NCI-H1105 treated with DMSO at 0.1 percent for 48 hours (cell line): ENCODE measurements at places on chromosomes 6 and 20.

DNA sequence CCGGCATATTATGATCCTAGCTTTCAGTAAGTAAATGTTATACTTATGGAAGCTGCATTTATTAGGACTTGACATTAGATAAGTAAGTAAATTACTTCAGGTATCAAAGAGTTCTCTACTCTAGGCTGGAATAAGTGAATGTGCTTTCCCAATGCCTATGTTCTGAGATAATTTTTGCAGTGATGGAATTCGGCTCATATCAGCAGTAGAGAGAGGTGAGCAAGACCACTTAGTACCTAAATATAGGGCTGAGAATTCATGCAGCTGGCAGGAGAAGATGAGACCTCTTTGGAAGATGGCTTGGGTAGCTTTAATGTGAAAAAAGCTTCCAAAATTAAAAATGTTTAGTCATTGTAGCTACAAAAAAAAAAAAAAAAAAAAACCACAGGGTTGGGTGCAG, 13.3 kb upstream of the BEND3 start:
- DNase-seq = no peak

DNA sequence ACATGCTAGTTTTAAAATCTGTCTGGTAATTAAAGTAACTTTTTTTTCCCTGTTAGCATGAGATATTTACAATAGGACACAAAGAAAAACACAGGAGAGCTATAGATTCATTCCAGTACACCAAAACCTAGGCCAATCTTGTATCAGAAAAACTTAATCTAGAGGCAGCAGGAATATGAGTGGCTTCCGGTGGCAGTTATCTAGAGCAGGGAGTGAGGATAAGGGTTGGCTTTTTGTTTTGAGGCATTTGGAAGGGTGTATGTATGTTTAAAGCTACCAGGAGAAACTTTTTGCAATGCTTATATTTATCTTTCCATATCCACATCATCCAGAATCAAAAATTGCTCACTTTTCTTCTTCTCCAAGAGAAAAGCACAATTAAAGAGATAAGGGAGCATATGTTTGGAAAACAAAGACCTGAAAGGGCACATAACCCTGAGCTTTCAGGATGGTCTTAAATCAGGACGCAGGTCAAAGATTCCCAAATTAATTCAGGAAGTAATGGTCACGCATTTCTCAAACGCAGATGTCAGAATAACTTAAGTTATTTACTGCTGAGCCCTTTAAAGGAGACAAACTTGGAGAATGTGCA, 13.1 kb downstream of the TFAP2A start:
- DNase-seq = no peak

- DNase-seq = no peak
Measured at GRCh38 chr6:90463874-90464273, 123.0 kb downstream of the MAP3K7 start.

DNA sequence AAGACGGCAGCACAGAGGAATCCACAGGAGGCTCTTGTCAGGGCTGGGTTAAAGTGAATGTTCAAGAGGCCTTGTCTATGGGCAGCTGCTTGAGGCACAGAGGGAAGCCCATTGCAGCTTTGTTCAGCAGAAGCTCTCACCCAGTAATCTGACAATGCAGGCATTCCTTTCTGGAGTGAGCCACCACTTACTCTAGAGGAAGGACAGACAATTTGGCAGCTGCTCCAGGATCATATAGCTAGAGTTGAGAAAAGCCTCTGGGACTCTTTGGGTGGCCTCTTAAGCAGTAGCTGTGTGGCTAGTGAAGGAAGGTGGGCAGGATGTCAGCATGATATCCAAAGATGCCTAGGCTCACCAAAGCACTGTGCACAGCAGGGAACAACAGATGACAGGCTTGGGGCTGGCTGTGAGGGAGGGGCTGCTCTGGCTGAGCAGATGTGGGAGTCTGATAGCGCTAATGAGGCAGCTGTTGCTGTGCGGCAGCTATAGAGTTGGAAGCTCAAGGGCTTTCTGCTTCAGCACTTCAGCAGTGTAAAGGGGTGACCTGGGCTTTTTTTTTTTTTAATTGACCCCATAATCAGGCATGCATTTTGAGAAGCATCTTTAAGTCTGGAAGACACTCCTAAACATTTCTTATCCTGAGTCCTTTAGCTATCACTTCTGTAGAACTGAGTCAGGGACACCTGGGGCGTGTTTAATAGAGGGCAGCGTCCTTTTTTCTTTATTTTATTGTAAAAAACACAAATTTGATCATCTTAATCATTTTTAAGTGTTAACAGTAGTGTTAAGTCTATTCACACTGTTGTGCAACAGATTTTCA, 27.2 kb downstream of the CMTR1 start:
- peak; percentile 51 for DNase-seq

DNA sequence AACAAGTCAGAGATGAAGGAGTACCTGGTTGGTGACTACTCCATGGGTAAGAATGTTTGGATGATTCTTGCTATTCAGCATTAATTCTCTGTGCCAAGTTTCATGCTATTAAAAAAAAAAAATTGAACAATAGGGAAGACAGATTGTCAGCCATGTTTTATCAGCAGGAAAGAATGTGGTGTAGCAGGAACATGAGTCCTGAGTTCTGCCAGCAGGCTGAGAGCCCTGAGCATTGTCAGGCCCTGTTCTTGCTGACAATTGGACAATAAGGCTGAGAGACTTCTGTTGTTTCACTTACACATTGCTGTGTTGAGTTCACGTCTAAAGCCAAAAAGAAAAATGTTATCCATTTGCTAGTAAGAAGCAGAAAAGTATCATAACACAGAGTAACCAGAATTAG, 70.4 kb upstream of the SMIM28 start:
- DNase-seq = no peak

GRCh38 chr6:37633581-37634237, 64.0 kb downstream of the MDGA1 start:
- DNase-seq = no peak

- no peak for DNase-seq
Measured at GRCh38 chr6:7471171-7471570, 70.3 kb upstream of the DSP start.

GRCh38 chr6:158205169-158205944, 37.2 kb downstream of the GTF2H5 start:
- DNase-seq = no peak

DNA sequence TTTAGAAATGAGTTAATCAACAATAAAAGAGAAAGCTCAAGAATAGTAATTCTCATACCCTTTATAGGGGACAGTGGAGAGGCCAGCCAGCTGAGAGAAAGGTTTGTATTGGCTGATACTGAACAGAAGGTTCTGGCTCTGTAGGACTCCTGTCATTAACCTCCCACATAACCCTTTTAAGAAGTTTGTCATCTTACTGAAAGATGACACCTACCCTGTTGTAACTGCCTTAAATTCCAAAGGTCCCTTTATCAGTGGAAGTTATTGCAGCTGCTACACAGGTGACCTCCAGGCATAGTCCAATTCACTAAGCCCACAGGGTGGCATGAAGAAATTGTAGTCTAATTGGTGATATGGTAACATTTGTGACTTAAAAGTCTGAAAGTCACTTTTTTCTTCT, 790.1 kb downstream of the TENT5A start:
- DNase-seq = no peak

GRCh38 chr6:82832811-82833210, 232.8 kb downstream of the UBE3D start:
- no peak for DNase-seq

DNA sequence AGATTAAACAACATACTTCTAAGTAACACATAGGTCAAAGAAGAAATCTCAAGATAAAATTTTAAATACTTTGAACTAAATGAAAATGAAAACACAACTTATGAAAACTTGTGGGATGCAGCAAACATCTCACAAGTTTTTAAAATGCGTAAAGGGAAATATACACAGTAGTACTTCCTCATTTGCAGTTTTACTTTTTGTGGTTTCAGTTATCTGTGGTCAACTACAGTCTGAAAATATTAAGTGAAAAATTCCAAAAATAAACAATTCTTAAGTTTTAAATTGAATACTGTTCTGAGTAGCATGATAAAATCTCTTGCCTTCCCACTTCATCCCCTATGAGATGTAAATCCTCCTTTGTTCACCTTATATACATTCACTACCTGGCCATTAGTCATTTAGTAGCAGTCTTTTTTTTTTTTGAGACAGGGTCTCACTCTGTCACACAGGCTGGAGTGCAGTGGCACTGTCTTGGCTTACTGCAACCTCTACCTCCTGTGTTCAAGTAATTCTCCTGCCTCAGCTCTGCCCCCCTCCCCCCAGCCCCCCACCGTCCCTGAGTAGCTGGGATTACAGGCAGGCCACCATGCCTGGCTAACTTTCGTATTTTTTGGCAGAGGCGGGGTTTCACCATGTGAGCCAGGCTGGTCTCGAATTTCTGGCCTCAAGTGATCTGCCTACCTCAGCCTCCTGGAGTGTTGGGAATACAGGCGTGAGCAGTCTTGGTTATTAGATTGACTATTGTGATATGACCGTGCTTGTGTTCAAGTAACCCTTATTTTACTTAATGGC, 154.6 kb upstream of the AHI1 start:
- no peak for DNase-seq

DNA sequence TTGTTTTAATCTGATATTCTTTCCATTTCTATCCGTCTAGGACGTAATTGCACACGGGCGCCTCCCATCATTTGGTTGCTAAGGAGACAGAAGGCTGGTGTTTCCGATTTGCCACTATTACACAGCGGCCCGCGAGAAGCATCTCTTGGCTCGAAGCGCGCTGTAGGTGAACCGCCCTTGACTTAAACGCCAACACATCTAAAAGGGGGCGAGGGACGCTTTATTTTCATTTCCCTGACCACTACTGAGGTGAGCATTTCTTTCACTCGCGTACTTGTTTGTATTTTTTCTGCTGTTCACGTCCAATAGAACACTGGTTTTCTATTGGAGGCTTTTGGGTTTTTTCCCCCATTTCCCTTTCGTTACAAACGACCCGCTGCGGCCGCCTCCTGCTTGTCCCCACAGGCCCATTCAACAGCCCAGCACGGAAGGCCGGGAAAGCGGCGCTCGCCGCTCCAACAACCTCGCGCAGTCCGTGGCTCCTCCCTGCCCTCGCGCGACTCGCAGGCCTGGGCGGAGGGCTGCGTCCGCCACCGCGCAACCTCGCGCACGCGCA, 505 bp upstream of the WRNIP1 start:
- DNase-seq = peak; percentile 91

DNA sequence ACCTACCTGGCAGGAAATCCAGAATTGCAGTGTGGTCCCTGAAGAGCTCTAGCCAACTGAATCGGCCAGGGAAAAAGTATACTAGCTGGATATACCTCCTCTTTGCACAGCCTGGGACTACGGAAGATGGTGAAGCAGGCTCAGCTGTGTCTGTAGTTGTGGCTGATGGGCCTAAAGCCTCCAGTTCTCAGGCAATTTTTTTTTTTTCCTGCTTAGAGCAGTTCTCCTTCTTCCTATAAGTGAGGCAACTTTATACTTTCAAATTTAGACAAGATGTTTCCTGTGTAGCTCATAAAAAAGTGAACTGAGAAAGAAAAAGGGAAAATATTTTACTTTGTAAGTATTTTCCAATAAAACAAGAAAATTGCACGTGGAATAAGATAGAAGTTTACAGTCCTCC, 172.9 kb downstream of the CARMIL1 start:
- DNase-seq = no peak

DNA sequence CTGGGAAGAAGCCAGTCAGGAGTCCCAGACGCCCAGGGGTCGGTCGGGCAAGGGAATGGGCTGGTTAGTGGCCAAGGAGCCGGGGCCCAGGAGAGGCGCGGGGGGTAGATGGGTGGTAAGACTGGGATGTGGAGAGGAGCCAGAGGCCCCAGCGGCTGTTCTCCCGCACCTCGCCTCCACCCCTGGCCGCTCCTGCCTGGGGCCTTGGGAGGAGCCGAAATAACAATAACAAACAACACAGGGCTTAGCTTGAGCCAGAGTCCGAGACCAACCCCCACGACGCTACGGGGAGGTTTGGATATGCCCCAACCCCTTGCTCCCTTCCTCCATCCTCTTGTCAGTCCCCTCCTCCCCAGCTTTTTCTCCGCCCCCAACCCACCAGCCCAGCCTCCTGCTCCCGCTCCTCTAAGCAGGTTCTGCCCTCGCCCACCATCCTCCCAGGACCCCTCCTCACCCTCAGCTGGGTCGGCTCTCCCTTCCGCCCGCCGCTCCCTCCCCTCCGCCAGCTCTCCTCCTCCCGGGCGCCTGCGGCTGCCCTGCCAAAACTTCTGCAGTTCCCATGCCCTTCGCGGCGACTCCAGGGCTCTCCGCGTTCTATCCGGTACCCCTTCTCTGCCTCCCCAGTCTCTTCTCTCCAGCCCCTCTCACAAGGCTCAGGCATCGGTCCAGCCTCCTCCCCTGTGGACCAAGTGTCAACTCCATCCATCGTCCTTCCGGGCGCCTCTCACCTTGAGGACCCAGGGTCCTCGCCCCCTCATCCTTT, 1.1 kb downstream of the RNF39 start:
- peak; percentile 2 for DNase-seq

DNA sequence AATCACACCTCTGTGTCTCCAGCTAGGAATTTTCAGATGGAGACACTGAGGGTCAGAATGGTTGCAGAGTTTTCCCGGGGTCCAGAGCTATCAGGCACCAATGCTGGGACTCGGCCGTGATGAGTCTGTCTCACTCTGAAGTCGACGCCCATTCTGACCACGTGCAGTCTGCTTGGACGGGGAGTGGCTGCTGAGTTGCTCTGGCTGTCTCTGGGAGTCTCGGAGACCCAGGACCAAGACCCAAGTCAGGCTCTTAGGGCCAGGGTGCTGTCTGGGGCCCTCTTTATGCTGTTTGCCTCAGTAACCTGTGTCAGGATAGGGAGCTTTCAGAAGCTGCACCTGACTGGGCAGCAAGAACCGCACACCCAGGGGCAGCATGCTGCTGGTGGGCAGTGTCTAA, 4.6 kb downstream of the IP6K3 start:
- DNase-seq = no peak

GRCh38 chr20:63932606-63933160, 23.5 kb downstream of the UCKL1 start:
- no peak for DNase-seq

DNA sequence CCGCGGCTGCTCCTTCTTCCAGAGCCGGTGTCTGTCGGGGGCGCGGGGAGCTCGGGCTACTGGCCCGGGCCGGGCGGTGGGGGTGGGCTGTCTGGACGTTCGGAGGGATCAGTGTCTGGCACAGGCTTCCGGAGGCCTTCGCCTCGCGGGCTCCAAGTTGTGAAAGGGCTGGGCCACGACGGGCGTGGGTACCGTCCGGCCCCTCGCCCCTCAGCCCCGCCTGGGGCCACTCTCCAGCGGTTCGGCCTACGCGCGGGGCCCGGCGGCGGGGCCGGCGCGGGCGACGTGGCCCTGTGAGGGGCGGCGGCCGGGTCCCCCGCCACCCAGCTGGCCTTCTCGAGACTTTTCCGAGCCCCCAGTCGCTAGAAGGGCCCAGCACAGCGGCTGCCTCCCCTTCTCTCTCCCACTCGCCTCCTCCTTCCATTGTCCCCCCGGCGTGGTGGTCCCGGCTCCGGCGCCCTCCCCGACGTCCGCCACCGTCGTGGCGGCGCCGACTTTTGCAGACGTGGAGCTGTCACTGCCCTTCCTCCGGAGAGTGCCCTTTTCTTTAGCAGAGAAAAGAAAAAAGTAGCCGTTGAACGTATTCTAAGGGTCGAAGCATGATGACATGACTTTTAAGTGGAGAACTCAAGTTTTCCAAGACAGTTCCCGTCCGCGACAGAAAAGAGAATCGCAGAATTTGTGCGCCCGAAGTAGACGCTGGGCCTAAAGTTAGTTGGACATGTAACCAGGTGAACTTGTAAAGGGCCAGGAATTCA, 571 bp downstream of the ITCH start:
- DNase-seq = no peak

- DNase-seq = no peak
Measured at GRCh38 chr6:20314866-20315845, 86.5 kb upstream of the E2F3 start.

- DNase-seq = peak; percentile 59
Measured at GRCh38 chr6:41428336-41428995, 93.1 kb downstream of the NCR2 start.
